ENCODE measurements at places on chromosomes 2 and 18. TPM values are rescaled to one million over a fixed set of nuclear protein-coding genes. Genes with fewer than 3 reads are reported as not detected.

- no peak for DNase-seq
Measured at GRCh38 chr2:77640924-77641323, 118.7 kb upstream of the LRRTM4 start.

DNA sequence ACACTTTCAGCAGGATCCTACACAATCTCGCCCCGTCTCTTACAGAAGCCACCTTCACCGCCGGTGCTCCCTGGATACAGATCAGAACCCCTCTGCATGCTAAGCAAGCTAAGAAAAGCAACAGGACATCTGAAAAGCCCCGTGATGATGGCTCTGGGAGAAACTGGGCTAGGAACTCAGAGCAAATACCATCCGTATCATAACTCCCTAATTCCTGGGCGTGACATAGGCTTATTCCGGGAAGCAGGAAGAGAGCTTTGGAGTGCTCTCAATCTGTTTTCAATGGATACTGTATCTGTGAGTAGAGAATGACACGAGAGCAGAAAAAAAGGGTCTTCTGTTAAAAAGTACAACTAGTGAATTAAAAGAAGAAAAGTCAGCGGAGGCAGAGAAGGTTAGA, 121.6 kb downstream of the SPP2 start:
- no peak for DNase-seq

DNA sequence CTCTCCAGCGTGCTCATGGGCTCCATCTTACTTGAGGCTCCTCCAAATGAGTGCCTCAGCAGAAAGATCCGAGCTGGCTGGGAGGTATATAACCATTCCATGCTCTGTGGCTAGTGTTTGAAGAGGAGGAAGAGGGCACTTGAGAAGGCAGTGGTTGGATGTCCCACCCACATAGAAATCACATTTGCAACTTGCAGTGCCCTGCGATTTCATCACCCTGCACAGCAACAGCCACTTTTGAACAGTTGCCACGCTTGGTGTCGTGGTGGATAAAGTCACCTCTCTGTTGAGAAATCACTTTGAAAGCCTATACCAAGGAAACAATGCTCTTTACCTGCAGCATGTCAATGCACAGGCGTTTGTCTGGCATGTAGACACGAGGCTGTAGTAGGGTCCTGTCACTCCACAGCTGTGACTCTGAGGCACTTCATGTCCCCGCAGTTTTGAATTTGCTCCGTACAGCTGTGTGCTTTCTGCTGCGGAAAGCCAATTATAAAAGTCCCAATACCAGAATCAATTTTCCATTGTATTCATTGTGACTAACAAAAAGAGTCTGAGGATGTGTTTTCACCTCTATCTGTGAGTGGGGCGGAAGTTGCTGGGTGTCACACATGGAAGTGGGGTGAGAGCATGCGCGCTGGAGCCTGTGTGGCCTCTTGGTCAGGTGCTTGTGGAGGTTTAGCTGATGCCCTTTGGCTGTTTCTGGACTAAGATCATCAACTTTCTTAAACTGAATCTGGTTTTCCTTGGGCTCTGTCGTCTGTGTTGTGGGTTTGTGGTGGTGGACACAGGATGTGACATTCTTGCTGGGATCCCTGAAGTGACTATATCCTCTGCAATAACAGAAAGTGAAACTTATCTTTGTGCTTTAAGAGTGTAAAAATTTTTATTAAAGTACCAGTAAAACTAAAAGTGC, 2.8 kb downstream of the CNDP2 start:
- no peak for DNase-seq

- no peak for DNase-seq
Measured at GRCh38 chr2:189782221-189782671, 1.9 kb downstream of the ORMDL1 start.

DNA sequence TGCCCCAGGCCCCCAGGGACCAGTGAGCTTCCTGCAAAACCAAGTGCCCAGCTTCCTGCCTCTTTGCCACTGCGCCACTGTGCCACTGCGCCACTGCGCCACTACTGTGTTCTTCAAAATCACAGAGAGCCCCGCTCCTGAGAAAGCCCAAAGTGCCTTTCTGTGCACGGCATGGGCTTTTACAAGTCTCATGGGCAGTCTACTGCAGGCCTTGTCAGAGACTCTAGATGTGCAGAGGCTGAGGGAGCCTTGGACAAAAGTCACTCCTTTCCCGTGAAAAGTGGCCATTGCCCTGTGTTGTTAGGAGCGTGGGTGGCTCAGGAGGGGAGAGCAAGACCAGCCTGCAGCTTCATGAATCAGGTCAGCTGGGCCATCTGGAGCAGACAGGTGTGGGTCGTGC, 180.5 kb downstream of the SMAD7 start:
- DNase-seq = no peak

DNA sequence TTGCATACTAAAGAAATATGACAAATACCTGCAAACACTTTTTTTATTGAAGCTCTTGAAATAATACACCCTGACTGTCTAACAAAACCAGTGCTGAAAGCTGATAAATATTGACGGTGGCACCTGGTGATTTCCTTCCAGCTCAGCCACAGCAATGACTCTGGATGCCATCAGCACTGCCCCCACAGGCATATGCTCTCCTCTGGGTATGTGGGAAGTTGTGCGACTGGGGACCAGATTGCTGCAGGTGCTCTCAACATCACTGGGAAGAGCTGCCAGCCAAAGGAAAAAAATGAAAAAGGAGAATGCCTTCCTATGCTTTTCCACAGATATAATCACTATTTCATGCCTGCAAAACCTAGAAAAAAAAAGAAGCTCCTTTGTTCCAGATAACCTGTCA, 141.5 kb downstream of the PIGN start:
- no peak for DNase-seq

DNA sequence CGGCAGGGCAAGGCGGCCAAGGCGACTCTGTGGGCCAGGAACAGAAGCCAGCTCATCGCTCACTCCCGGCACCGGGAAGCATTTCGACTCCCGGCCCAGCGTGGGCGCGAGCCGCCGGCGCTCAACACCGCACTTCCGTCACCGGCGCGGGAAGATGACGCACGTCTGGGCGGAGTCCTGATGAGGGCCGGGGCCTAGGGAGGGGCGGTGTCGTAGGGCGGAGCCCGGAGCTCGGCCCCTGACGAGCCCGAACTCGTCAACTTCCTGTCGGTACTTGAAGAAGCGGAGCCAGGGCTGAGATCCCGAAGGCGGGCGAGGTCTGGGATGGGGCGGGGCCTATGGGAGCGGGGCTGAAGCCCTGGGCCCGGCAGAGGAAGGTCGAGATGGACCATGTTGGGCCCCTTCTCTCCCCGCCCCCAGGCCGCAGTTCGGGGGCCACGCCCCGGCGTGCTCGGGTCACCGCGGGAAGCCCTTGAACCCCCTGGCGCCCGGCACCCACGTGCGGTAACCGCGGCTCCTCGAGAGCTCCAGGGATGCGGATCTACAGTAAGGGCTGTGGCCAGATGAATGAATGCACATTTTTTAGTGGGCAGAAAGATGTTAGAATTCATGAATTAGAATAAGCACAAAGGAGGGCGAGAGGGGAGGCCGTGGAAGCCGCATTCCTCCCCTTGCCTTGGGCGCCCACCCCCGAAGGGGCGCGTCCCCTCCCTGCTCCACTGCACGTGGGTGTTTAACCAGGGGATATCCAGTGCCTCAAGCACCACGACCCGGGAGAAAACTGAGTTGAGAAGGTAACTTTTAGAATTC, at the start of gene RNASEH1:
RNASEH1 (minus strand) TSS at position 129 of the 810 bp plus-strand sequence; CDS start at position 56, 73 bp downstream.
- peak; percentile 98 for DNase-seq

GRCh38 chr2:132462236-132462635, 45.6 kb downstream of the GPR39 start:
- no peak for DNase-seq

DNA sequence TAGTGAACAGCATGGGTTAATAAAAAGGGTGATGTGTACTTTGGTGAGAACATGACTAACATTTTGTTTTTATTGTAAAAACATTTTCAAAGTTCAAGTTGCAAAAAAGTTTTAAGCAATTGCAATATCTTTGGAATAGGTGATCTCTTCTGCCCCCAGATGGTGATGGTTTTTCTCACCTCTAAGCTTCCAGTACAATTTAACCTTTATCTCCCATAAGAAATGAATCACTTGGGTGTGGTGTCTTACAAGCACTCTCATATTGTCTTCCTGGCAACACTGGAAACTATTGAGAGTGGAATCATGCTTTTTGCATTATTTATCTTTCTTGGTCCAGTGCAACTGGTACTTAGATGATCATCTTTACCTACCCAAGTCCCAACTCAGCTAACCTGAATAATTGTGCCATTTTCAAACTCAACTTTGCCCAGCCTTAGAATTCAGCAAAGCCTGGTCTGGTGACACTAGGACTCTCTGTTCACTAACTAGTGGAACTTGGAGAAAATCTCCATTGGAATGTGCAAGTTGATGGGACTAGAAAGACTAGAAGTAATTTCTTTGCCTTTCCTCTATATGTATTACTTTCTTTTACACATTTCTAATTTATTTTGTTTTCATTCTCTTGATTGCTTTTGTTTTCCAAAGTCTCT, 964.7 kb upstream of the ZEB2 start:
- DNase-seq = no peak

GRCh38 chr2:26637811-26638310, 3.3 kb downstream of the CIB4 start:
- DNase-seq = no peak

GRCh38 chr2:57759822-57760300, 286.7 kb upstream of the VRK2 start:
- DNase-seq = peak; percentile 94

- no peak for DNase-seq
Measured at GRCh38 chr2:215034154-215034553, 104.3 kb downstream of the ABCA12 start.

GRCh38 chr18:57081899-57082298, 65.0 kb upstream of the BOD1L2 start:
- DNase-seq = no peak

- no peak for DNase-seq
Measured at GRCh38 chr2:127054604-127054930, 52.4 kb downstream of the BIN1 start.

Gene TUBB8B
- total RNA-seq = 1.2 TPM

Gene REG3G
- 0.30 TPM for total RNA-seq

Gene VAMP5
- total RNA-seq = 6.3 TPM

Gene WDR43
- 112 TPM for total RNA-seq

Gene COL4A4
- 1.9 TPM for total RNA-seq

Gene INO80C
- 49.4 TPM for total RNA-seq

Gene SH3RF3
- total RNA-seq = 0.78 TPM

Gene GAL3ST2
- 0.73 TPM for total RNA-seq

Gene ADGRF3
- 0.48 TPM for total RNA-seq

Gene AQP12B
- total RNA-seq = not detected
